SIG-M5 (cell line): ENCODE measurements at places on chromosomes 3 and 15.

DNA sequence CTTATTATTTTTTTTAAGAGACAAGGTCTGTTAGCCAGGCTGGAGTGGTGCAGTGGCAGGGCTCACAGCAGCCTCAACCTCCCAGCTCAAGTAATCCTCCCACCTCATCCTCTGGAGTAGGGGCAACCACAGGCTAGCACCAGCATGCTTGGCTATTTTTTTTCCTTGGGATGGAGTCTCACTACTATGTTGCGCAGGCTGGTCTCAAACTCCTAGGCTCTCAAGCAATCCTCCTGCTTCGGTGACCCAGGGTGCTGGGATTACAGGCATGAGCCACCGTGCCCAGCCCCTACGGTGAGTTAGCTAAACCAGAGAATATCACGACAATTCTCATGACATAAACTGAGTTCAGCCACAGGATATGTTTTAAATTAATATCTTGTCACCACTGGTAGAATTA, 2.0 kb downstream of the DCUN1D1 start:
- DNase-seq = no peak

- DNase-seq = no peak
These were observed 446.6 kb upstream of the BCHE start for GRCh38 chr3:166283840-166284239.

DNA sequence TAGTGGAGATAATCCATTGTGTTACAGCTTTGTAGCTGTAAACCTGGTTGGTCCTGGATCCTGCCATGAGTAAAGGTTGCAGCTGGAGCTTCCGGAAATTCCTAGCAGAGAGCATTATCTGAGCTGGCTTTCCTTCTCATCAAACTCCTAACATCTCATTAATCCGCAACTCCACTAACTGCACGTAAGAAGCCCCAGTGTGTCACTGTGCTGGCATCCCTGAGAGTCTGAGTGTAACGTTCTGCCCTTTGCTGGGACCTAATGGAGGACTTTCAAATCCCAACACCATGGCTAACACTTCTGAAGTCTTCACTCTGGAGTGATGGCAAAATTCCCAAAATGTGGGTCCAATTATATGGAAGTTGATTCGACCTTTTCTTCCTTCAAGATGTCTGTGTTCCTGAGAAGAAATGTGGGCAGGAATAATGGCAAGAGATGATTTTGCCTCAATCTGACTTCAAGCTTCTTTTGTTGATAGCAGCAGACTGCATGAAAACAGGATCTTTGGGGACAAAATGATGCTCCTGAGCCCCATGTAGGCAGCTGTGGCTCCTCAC, 9.6 kb upstream of the TRPM1 start:
- DNase-seq = no peak

GRCh38 chr3:179297971-179298725, 24.7 kb upstream of the ZNF639 start:
- DNase-seq = no peak

DNA sequence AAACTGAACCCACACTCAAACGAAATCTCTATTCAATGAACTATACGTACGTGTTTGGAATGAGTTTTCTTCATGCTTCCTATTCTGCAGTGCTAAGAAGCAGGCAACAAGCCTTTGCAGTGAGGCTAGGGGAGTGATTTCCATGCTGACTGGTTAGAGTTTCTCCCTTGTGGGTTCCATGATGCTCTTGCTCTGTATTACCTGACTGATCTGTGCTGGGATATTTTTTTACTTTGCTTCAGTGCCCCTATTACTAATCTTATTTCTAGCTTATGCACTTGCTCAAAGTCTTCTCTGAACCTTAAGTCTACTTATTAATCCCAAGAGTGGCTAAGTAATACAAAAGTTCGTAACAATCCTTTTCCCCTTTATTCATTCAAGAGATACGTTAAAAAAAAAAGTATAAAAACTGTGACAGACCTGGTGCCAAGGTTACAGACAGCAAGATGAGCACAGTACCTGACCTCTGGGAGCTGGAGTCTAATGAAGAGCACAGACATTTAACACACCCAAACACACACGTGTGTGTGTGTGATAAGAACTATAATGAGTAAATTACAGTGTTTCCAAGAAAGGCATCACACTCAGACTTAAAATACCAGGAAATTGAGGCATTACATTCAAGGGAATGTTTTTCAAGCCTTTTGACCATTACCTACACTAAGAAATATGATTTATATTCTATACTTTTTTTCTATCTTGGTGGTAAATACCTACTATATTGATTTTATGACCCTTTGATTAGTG, 50.5 kb upstream of the FBN1 start:
- DNase-seq = no peak

GRCh38 chr15:50119063-50120040, at the start of gene ATP8B4:
TSS of gene ATP8B4 (minus strand) at chr15:50119233. CDS start at chr15:50106966, 12,267 bp downstream.
- no peak for DNase-seq

DNA sequence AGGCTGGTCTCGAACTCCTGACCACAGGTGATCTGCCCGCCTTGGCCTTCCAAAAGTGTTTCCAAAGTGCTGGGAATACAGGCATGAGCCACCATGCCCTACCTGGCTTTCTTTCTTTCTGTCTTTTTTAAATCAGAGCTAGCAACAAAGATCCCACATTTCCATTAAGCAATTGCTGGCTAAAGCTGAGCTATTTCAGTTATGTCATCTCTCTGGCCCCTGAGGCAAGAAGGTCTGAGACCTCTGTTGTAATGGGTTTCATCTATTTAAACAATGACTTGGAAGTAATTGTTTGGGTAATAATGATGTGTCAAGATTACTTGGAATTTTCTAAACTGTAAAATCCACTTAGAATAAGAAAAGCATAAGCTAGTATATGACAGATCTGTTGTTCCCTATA, 30.2 kb upstream of the CRBN start:
- DNase-seq = no peak

- no peak for DNase-seq
These were observed 95.7 kb downstream of the RORA start for GRCh38 chr15:61133361-61133760.

- no peak for DNase-seq
These were observed 25.4 kb downstream of the ALS2CL start for GRCh38 chr3:46668116-46668515.

DNA sequence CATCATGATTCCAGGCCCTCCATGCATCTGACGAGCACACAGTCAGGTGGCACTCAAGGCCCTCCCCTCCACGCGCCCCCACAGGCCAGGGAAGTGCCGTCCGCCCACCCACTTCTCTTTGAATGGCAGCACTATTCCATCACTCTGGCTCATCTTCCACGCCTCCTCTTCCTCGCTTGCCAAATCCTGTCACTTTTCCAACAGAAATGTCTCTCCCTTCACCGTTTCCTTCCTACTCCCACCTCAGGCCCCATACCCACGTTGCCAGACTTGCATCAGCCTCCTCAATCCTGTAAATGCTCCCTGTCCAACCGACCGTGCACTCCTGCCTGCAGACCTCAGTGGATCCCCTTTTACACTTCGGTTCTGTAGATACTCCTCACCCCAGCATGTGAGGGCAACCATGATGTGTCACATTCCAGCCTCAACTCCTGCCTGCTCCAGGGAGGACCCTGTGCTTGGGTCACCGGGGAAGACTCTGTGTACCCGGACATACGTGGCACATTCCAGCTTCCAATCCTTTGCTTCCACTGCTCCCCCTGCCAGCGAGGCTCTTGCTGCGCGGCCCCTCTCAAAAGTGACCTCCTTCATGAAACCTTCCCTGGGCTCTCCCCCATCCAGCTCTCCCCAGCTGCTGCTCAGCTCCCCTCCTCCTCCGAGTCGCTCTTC, 29.6 kb downstream of the ADCY5 start:
- no peak for DNase-seq

GRCh38 chr15:49876401-49877038, 242.5 kb downstream of the ATP8B4 start:
- DNase-seq = no peak

DNA sequence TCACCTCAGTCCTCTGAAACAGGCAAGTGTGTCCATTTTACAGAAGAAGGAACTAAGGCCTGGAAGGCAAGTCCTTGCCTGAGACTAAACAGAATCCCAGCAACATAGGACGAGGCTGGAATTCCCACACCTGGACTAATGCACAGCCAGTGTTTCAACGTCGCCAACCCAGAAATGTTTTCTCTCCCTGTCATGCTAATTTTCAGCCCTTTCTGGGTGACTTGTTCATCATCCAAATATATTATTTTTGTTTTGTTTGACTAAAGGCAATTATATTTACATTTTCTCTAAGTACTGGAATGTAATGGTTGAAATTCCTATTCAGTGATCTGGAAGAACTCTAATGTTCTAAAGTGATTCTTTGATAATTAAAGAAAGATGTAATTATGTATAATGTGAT, 51.8 kb downstream of the BTD start:
- no peak for DNase-seq

DNA sequence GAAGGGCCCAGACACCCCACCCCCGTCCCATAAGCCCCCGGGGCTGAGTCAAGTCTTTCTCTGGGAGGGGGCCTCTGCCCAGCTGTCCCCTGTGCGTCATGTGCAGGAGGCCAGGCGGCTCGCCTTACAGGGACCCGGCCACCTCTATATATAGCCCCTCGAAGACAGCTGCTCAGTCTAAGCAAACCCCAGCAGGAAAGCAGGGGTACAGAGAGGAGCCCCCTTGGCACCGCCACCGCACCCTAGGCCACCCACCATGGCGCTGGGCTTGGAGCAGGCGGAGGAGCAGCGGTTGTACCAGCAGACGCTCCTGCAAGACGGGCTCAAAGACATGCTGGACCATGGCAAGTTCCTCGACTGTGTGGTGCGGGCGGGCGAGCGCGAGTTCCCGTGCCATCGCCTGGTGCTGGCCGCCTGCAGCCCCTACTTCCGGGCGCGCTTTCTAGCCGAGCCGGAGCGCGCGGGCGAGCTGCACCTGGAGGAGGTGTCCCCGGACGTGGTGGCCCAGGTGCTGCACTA, at the start of gene KLHL40:
Gene KLHL40, plus strand, starts transcription at position 175 of the 519 bp plus-strand sequence. Its CDS starts 82 bp downstream, at position 257.
- DNase-seq = no peak

DNA sequence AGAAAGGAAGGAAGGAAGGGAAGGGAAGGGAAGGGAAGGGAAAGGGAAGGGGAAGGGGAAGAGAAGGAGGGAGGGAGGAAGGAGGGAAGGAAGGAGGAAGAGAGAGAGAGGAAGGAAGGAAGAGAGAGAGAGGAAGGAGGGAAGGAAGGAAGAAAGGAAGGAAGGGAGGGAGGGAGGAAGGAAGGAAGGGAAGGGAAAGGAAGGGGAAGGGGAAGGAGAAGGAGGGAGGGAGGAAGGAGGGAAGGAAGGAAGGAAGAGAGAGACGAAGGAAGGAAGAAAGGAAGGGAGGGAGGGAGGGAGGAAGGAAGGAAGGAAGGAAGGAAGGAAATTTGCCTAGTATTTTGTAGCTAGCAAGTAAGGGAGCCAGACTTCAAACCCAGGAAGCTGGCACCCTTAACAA, 583.9 kb downstream of the RBMS3 start:
- DNase-seq = no peak

- no peak for DNase-seq
These were observed 18.3 kb upstream of the VGLL3 start for GRCh38 chr3:87009271-87009670.

DNA sequence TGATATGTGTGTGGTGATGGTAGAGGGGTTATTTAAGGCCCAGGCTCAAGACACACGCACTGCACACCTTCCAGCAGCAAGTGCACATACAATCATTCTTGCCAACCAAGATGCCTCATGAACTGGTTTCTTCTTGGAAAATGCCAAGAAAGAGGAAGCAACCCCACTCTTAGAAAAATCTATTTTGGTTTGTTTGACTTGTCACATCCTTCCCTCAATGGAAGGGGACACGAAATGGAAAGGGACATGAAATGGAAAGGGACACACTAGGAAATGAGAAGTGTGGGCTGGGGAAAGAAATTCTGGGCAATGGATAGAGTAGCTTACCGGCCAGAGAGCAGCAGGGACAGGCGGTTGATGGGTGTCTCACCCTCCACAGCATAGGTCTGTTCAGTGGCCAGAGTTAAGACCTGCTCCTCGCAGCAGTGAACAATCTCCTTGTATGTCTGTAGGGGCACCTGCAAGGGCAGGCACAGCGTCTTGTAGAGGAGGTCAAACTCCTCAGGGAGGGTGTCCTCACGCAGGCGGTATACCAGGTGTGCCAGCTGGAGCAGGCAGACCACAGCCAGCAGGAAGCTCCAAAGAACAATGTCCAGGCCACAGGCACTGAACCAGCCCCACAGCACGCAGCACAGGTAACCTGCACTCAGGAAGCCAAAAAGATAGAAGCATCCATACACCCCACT, 640 bp downstream of the POPDC2 start:
- no peak for DNase-seq

DNA sequence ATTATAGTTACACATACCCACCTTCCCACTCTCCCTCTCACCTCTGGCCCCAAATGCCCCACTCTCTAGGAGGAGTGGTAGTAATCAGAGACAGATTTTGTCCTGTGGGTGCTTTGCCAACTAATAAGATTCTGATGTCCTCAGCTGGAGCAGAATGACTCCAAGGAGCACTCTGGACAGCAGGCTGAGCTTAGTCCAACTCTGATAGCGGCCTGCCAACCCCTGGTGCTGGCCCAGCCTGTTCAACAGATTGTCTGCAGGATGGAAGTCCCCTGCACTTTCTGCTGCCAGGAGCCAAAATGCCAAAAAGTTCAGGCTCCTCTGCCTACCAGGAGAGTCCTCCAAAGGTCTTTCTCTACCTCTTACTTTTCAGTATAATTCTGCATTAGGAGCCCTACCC, 160.5 kb upstream of the UMPS start:
- no peak for DNase-seq

- DNase-seq = no peak
These were observed 282.7 kb upstream of the TPRG1 start for GRCh38 chr3:188889054-188889491.

- no peak for DNase-seq
These were observed 134.1 kb downstream of the VPS8 start for GRCh38 chr3:184945886-184946625.

GRCh38 chr3:165390166-165390565, 194.0 kb upstream of the SLITRK3 start:
- no peak for DNase-seq

DNA sequence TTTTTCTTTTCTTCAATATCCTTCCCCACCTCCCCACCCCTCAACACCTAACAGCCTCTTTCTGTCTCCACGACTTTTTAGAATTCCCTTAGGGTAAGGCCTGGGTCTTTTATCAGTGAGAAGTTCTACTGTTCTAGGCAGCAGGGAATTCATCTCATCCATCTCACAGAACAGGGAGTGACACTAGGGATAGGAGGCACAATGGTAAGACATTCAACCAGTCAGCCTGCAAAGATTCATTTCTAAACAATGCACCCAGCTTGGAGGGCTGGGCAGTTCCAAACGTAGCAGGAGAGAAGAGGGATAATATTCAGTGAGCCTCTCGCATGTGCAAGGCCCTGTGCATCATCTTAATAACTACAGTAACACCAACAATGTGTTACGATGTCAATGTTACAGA, 43.6 kb downstream of the LRIG1 start:
- no peak for DNase-seq
